ENCODE measurements at places on chromosomes 7 and 10.

DNA sequence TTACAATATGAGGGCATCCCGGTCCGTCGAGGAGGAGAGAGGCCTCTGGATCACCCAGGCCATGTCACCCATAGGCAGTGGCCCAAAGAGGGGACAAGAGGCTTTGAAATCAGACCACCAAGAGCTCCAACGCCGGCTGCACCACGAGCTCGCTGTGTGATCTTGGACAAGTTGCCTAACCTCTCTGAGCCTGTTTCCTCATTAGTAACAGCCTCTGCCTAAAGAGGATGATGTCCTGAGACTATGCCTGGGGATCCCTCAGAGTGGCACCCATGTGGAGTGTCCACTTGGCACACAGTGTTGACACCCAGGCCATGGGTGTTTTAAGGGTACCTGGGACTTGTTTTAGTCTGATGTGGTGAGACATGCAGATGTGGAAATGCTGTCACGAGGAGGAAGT, 50.8 kb downstream of the MICALL2 start:
- no peak for DNase-seq

DNA sequence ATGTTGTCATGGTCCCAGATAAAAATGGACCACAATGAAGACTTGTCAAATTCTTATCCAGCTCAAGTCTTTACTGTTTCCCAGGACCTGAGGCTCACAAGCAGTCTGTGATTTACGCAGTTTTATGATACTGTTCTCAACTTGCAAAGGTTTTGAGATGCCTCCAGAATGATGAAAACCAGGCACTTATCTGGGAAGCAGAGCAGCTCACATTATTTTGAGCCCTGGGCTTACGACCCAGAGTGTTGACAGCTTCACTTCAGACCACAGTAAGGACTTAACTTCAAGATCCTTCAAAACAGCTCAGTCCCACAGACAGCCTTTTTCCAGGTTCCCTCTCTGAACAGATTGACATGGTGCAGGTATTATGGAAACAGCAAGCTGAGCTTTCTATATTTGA, 236.1 kb downstream of the RNLS start:
- no peak for DNase-seq

DNA sequence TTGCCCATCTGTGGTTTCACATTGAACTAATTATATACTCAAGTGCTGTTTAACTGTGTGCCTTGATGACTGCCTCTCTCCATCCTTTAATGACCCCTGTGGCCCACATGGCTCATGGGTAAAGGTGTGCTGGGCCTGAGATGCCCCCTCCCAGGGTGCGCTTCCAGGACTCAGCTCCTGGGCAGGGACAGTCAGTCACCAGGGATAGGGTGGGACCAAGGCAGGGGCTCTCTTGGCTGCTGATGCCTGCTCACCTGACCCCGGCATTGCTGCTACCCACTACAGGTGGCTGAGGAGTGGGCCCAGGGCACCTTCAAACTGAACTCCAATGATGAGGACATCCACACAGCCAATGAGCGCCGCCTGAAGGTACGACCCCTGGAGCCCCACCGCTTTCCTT, 6.5 kb downstream of the ASL start:
- DNase-seq = no peak

GRCh38 chr10:110399106-110399964, 94.6 kb upstream of the SMNDC1 start:
- DNase-seq = no peak

All from NCI-H1105 treated with DMSO at 0.1 percent for 48 hours (cell line).